ENCODE measurements at places on chromosomes 16 and 17.

- DNase-seq, result no peak
Observed at GRCh38 chr17:48048384-48049126, 396 bp downstream of the NFE2L1 start.

- no peak for DNase-seq
Observed at GRCh38 chr16:58125781-58126335, 3.3 kb downstream of the CFAP20 start.

GRCh38 chr17:64128787-64129514 lies 993 bp downstream of the ERN1 start:
- no peak for DNase-seq

DNA sequence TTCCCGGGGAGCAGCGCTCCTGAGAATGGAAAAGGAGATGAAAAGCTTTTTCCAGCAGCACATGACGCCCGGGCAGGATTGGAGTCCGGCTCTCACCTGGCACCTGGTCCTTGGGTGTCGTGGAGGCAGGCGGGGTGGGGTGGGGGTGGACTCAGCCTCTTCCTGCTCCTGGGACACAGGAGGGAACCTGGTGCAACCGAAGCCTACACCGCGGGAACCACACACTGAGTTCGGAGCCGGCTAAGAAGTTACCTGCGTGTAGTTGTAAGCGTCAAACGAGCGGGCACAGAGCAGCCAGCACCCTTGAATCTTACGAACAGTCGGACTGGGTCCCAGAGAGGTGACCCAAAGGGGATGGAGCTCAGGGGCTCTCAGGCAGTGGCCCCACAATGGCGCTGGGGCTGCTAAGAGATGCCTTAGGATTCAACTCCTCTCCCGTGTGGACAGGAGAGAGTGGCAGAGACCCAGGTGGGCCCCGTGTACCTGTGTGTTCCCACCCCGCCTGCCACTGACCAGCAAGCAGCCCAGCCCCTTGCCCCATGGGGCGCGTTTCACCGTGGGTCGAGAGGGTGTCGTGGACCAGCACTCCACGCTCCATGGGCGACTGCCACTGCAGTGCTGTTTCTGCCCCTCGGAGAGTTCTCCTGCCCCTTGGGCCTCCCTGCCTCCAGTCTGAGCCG lies 105.8 kb upstream of the METRNL start:
- no peak for DNase-seq

DNA sequence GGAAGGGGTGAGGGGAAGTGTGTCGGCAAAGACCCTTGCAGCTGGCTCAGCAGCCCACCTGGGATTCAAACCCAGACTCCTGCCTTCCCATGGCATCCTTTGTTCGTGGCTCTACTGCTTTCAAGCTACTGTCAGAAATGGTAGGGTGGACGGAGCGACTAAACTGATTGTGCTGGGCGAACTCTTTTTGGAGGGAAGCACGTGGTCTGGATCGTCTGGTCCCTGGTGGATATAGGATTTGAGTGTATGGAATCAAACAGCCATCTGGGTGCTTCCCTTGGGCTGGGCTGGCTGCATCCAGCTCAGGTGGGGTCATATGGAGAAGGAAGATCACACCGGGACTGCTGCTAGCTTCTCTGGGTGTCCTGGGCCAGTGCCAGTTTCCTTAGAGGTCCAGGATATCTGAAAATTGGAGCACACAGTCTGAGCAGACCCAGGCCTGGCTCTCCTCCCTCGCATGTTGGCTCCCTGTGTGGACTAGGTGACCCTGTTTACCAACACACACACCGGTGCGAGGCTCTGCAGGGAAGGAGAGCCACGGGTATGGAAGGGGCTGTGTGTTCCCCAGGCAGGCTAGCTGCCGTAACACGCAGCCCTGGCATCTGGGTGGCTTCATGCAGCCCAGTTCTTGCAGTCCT lies 8.6 kb downstream of the CMIP start:
- no peak for DNase-seq

- DNase-seq, result no peak
Observed at GRCh38 chr16:20308801-20309590, 18.3 kb downstream of the GP2 start.

DNA sequence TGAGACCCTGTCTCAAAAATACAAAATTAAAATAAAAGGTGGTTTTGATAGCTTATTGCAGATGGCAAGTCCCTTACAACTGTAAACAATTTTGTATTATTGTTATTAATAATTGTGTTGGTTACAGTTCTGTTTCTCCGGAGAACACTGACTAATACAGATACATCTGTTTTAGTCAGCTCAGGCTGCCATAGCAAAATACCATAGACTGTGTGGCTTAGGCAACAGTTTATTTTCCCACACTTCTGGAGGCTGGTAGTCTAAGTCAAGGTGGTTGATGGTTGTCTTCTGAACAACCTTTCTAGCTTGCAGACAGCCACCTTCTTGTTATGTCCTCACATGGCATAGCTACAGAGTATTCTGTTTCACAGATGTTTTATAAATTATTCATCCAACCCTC lies 14.2 kb upstream of the IL21R start:
- no peak for DNase-seq

DNA sequence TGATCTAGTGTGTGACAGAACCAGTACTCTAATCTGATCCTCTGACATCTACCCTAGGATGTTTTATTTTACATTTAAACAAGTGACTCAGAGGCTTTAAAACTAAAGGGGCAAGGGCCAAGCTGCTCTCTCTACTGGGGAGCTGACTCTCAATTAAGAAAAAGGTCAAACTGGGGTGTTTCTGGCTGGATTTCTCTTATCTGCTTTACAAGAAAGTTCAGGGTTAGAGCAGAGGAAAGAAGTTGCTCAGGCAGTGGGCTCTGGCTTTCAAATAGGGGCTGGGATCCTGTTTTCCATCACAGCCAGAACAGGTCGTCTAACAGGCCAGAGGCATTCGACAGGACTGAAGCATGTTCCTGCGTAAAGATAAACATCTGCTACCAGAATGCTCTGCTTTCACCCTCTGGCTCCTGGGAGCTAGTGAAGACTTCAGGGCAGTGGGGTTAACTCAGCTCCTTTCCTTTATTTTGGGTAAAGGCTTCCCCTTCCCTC lies 8.5 kb downstream of the MMP28 start:
- no peak for DNase-seq

DNA sequence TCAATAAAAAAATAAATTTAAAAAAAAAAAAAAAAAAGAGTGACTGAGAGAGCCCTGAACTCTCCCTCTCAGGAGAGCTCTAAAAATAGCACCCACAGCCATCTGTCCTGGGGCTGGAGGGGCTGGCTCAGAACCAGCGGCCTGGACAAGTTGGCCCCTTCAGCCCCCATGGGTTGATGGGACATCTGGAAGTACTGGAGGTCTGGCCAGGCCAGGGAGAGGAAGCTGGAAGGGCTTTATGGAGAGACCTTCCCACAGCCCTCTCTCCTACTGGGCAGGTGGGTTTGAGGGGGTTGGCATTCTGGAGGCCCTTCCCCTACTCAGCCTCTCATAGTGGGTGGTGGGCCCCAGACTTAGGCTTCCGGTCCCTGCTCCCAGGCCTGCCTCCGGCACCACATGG lies 93.7 kb upstream of the TMEM97 start:
- DNase-seq, result no peak

Data from T-helper 9 cell (primary cell).